ENCODE measurements at places on chromosomes 13 and 19. TPM values are rescaled to one million over a fixed set of nuclear protein-coding genes. Genes with fewer than 3 reads are reported as not detected.

- DNase-seq = no peak
Measured at GRCh38 chr13:59088716-59089115, 1075.0 kb downstream of the DIAPH3 start.

GRCh38 chr13:102903659-102904407 is 58.0 kb downstream of the ERCC5 start:
- DNase-seq = no peak

Gene CYP2A6
- polyA plus RNA-seq = not detected

Gene KMT5C
- 22.4 TPM for polyA plus RNA-seq

DNA sequence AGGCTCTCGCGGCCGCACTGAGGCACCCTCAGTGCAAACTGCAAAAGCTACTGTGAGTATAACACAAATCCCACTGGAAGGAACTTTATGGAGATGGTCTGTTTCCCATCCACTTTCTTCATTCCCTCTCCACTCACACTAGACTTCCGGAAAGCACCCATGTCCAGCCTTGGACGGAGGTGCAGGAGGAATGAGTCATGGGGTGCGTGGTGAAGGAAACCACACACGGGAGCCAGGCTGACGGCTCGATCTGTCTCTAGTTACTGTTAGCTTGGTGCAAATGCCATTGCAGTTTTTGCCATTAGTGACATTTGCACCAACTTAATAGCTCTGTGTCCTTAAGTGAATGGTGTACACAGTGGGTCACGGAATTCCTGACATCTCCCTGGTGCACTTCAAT is 14.6 kb downstream of the NLRP8 start:
- DNase-seq = no peak

Gene CERS1
- 40.1 TPM for polyA plus RNA-seq

DNA sequence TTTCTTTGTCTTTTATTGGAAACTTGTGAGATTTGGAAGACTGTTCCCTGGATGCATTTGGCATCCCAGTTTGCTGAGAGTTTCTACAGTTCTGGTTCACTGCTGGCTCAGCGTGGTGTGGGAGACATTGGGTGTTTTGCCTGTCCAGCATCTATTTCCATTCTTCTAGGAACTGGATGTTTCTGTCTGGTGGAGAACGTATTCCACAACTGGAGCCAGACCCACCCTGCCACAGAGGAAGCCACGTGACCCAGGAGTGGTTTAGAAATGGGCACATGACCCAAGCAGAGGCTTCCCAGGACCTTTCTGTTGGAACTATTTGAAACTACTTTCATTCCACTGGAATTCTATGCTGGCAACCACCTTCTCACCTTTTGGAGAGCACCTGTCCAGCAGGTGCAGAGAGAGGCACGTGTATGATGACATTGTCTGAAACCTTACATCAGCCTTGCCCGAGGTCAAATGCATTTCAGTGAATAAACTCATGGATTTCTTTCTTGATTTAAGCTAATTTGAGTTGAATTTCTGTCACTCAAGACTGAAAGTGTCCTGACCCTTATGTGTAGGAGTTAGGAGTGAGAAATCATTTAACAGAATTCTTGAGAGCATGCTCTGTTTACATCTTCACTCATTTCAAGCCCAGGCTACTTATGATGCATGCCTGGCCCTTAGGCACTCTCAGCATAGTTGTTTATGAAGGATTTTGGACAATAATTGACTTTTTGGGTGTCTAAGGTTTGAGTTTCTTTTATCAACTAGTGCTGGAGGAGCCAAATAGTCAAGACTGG is 121.8 kb downstream of the AKAP11 start:
- DNase-seq = no peak

DNA sequence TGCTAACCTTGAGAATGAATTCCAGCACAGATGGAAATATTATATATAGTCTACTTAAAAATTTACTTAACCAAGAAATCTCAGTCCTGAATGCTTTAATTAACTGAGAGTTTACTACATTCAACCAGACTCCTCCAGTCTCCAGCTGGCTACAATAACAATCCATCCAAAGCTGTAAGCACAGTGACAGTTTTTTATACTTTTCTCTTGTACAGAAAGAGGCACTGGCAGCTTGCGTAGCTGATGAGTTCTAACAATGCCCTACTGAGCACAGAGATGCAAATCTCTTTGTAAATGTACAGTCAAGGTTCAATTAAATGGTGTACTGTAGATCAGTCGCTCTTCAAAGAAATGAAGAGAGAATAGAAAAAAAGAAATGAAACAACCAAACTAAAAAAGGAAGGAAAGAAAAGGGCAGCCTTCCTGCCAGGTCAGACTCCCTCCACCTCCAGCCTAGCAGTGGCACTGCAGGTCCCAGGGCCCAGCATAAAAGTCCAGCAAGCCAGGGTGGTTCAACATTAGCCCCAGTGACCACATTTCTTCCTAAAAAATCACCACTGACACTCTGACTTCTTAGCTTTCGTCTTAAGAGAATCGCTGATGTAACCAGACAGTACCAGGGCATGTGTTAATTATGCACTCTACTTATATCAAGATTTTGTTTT is 88.4 kb downstream of the SACS start:
- no peak for DNase-seq

Gene PEAK3
- 0.07 TPM for polyA plus RNA-seq

Measured in muscle of arm (tissue), 14 donors.